Testis (tissue), 5 donors: ENCODE measurements at places on chromosomes 5 and 9. TPM values are rescaled to one million over a fixed set of nuclear protein-coding genes. Genes with fewer than 3 reads are reported as not detected.

- no peak for DNase-seq
- H3K27ac ChIP-seq: no peak overlapping the region
- H3K27me3 ChIP-seq: no peaks in the 10 kb centered on the region
- H3K4me3 ChIP-seq: no peak overlapping the region
These were observed 9.8 kb upstream of the SLC36A3 start for GRCh38 chr5:151313357-151313756.

- no peak for DNase-seq
- no peak overlapping the region for H3K4me3 ChIP-seq
- no peak overlapping the region for H3K27ac ChIP-seq
- no peaks in the 10 kb centered on the region for H3K4me1 ChIP-seq
These were observed 7.2 kb upstream of the XPA start for GRCh38 chr9:97704345-97704677.

DNA sequence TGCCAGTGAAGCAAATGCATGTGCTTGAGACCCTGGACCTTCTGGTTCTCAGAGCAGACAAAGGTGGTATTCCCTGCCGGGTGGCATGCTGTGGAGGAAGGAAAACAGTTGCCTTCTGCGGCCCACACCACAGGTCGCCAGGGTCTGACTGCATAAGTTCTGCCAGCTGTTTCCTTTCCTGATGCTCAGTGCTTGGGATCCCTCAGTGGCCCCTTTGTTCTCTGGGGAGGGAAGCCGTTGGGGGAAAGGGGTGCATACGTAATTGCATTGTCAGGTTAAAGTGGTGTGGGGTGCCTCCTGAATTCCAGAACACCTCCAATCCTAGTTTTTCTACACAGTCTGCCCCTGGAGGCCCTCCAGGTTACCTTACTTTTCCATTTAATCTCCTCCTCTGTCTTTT, 43.1 kb upstream of the SLC2A8 start:
- no peak overlapping the region for H3K4me3 ChIP-seq
- H3K36me3 ChIP-seq: no peaks in the 10 kb centered on the region
- DNase-seq: no peak
- no peaks in the 10 kb centered on the region for H3K27me3 ChIP-seq
- H3K27ac ChIP-seq: no peak overlapping the region

DNA sequence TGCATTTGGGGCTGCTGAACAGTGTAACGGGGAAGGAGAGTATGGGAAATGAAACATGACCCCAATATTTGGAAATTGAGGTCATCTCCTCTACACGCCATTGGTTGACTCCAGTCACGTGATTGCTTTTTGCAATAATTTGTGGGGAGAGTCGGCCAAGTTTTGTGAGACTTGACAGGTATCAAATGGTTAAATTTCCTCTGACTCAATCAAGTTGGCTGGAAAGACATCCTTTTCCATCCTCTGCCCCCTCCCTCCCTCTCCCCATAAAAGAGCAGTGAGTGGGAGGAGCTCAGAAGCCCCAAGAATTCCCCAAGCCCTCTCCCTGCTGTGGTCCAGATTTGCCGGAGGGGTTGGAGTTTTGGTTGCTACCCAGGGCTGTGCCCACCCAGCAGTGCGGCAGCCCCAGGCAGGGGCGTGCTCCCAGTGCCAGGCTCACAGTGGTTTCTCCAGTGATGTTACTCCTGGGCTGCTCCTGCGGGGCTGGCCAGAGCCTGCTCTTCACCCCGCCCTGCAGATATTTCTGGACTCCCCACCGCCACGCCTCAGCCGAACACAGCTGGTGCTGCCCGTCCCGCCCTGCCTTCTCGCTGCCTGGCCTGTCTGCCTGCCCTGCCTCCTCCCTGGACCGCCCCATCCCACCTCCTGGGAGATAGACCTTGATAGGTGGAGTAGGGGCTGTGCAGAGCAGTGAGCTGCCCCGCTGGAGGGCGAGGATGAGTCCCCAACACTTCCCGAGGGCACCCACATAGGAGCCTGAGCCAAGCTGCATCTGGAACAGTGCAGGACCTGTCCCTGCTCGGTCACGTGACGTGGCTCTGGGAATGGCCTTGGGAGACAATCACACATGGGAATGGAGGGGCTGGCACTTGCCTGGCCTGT, 3.4 kb downstream of the COL5A1 start:
- no peak overlapping the region for H3K4me3 ChIP-seq
- no peaks in the 10 kb centered on the region for H3K27me3 ChIP-seq
- DNase-seq: peak; percentile 69
- H3K36me3 ChIP-seq: no peaks in the 10 kb centered on the region
- H3K27ac ChIP-seq: no peak overlapping the region

- H3K4me3 ChIP-seq: no peak overlapping the region
- no peak for DNase-seq
- no peaks in the 10 kb centered on the region for H3K36me3 ChIP-seq
- H3K27me3 ChIP-seq: no peaks in the 10 kb centered on the region
- H3K27ac ChIP-seq: no peak overlapping the region
These were observed 34.4 kb upstream of the GLIPR2 start for GRCh38 chr9:36101916-36102741.

DNA sequence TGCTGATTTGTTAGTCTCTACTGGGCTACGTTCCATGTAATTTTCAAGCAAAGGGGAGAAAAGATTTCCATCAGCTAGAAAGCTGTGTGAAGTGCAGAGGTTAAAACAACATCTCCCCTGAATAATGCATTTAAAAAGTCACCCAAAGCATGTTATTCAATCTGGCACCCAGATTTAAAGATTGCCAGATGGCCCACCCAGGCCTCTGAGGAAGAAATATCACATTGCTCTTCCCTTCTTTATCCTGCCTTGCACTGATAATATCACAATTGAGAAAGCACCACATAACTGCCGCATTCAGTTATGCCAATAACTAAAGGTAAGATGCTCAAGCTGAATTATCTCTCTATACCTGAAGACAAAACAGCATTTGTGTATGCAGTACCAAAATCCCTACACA, 119.4 kb upstream of the PUM3 start:
- H3K4me3 ChIP-seq: no peak overlapping the region
- no peaks in the 10 kb centered on the region for H3K36me3 ChIP-seq
- no peaks in the 10 kb centered on the region for H3K4me1 ChIP-seq
- DNase-seq: no peak

IL4 gene
- not detected for total RNA-seq

CSF1R gene
- total RNA-seq: 15.7 TPM

DNAI1 gene
- total RNA-seq: 22.7 TPM
